ENCODE measurements at places on chromosomes 5 and 9. TPM values are rescaled to one million over a fixed set of nuclear protein-coding genes. Genes with fewer than 3 reads are reported as not detected.

KCNT1 gene
- not detected for total RNA-seq

FBLL1 gene
- total RNA-seq = 0.30 TPM

SPATA31A3 gene
- total RNA-seq = not detected

ARHGEF39 gene
- total RNA-seq = 13.8 TPM

ZNF354C gene
- total RNA-seq = 7.0 TPM

ELOVL7 gene
- 0.51 TPM for total RNA-seq

IL7R gene
- total RNA-seq = 371 TPM

BHMT2 gene
- not detected for total RNA-seq

GPX3 gene
- not detected for total RNA-seq

SLC6A7 gene
- total RNA-seq = not detected

ZNG1E gene
- 31.1 TPM for total RNA-seq

PCA3 gene
- not detected for total RNA-seq

AMBP gene
- total RNA-seq = not detected

MARCHF3 gene
- total RNA-seq = 2.6 TPM

PCSK1 gene
- not detected for total RNA-seq

Data from activated naive CD4-positive, alpha-beta T cell treated with anti-CD3 and anti-CD28 coated beads, Interleukin-2, amount 10 ng/mL, durations not matched to agents 5 hours and 36 hours (primary cell).